ENCODE measurements at places on chromosomes 2 and 18. TPM values are rescaled to one million over a fixed set of nuclear protein-coding genes. Genes with fewer than 3 reads are reported as not detected.
A peak's percentile ranks its signal among the peaks of the same experiment; 100 is the strongest.

CHRNA1 gene
- polyA plus RNA-seq: 3.7 TPM

ACVR1 gene
- 34.3 TPM for polyA plus RNA-seq

LHCGR gene
- polyA plus RNA-seq: 0.25 TPM

ALK gene
- 0.29 TPM for polyA plus RNA-seq

ABCB11 gene
- polyA plus RNA-seq: 0.13 TPM

SRD5A2 gene
- polyA plus RNA-seq: 0.04 TPM

DNA sequence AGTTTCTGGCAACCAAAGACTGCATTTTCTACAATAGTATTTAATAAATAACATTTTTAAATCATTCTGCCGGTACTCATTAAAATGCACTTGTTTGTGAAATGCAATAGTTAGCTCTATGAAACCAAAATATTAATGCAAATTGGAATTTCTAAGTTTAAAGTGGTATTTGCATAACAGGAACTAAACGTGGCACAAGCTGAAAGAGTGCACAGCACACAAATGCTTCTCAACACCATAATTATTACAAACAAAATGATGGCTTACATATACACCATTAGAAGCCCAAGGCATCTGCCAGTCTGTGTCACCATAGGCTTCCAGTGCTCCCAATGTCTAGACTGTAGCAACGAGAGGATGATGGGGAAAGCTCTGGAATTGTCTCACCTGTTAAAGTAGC, 280.5 kb downstream of the TCF4 start:
- no peak for DNase-seq

- DNase-seq: no peak
Observed at GRCh38 chr2:215961981-215962380, 51.4 kb downstream of the MREG start.

DNA sequence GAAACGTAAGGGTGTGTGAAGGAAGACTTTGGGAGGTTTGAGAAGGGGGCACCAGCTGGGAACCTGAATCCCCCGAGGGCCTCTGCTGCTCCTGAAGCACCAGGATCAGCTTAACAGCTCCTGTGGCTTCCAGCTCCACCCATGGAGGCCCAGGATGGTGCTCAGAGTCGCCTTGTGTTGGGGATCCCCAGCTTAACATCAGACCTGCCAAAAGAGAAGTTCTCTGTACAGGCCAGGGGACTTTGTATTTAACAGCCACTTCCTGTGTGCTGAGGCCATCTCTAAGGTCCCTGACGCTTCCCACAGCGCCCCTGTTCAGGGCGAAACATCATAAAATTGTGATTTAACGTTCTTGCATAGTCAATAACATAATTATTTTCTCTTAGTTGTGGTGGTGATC, 77.5 kb downstream of the NCK2 start:
- DNase-seq: no peak

- peak; percentile 52 for DNase-seq
Observed at GRCh38 chr2:172806493-172806892, 70.8 kb downstream of the RAPGEF4 start.

GRCh38 chr18:9140381-9140780, 3.8 kb downstream of the ANKRD12 start:
- no peak for DNase-seq

GRCh38 chr2:10647441-10647840, 42.3 kb downstream of the NOL10 start:
- no peak for DNase-seq

Data from right renal cortex interstitium (tissue), 3 donors.